ENCODE measurements at places on chromosomes 7 and 10.

DNA sequence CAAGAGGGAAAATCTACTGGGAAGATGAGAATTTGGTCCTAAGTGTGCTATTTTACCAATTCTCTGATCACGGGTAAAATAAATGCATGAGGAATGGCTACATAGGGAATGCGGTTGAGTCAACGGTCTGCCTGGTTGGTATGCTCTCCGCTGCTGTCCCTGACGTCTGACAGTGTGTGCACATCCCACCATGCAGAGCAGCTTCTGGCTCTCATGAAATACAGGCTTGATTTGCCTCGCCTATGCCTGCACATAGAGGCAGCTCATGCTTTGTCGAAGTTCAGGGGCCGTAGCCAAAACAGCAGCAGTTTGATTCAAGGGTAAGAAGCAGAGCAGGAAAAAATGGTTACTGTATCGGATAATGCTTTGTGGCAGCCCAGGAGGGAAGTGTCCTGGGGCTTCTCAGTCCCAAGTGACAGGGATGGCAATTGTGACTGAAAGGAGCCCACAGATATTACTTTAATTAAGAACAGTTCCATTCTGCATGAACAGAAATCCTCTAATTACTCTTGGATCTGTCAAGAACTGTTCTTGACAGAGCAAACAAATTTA lies 268.4 kb upstream of the SLC26A5 start:
- no peak for DNase-seq

DNA sequence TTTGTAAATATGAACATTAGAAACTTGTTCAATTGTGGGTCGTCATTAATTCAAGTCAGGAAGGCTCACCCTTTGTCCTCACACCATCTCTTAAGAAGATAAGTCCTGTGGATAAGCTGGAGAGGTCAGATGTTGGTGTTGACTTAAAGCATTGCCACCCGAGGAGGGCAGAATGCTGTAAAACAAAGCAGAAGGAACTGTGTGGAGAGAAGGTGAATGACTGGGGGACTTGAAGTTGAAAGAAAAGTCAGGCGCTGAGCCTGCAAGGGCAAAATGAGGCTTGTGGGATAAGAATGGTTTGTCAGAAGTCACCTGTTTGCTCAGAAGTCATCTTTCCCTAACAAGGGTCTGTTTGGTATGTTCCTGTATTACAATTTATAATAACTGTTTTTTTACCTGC lies 9.1 kb downstream of the RPA3 start:
- DNase-seq, result no peak

GRCh38 chr10:92593619-92594588 lies 974 bp downstream of the KIF11 start:
- no peak for DNase-seq

DNA sequence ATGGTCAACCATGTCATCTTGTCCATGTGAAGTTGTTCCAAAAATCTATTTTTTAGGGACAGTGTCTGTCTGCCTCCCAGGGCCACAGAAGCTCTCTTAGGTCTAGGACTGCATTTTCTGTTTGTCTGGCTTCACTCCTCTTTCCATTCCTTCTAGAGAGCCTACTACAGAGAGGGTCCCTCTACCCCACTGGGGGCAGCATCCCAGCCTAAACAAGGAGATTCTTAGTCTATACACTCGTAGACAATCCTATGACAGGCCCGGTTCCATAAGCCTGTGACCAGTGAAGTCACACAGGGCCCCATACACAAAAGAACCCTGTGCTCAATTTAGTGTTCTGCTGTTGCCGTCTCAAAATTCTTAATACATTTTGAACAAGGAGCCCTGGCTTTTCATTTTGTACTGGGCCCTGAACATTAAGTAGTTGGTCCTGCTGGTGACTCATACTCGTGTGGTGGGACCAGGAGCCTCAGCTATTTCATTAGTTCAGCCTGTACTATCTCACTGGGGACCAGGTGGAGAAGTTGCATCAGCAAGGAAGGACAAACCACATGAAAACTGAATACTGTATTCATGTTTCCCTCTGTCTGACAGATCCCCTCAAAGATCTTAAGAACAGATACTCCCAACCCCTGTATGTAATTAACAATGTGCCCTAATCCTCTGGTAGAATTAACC lies 23.5 kb upstream of the FAM180A start:
- no peak for DNase-seq

DNA sequence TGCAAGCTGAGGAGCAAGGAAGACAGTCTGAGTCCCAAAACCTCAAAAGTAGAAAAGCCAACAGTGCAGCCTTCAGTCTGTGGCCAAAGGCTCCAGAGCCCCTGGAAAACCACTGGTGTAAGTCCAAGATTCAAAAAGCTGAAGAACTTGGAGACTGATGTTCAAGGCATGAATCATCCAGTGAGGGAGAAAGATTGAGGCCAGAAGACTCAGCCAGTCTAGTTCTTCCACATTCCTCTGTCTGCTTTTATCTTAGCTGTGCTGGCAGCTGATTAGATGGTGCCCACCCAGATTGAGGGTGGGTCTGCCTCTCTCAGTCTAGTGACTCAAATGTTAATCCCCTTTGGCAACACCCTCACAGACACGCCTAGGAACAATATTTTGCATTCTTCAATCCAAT lies 20.1 kb upstream of the MDFIC start:
- no peak for DNase-seq

DNA sequence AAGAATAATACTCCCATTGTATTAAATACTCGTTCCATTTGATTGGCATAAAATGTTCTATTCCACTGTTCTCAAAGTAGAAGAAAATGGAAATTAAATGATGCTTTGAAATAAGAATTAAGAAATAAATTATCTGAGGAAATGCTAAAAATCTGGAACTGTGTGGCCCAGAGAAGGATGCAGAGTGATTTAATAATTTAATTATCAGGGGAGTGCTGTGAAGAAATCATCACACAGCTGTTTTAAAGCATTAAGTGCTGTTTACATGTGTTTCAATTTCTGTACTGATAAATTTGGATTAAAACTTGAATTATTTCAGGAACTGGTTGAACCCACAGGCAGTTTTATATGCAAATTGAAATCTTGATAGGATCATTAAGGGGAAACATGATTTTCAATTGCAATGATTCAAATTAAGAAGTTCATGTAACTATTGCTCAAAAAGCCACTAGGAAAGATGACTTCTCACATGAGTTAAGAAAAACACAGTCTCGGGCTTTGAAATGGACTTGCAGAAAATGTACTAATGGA lies 56.3 kb downstream of the COL28A1 start:
- no peak for DNase-seq

GRCh38 chr10:72460284-72460876 lies 105.7 kb upstream of the DNAJB12 start:
- DNase-seq, result no peak

DNA sequence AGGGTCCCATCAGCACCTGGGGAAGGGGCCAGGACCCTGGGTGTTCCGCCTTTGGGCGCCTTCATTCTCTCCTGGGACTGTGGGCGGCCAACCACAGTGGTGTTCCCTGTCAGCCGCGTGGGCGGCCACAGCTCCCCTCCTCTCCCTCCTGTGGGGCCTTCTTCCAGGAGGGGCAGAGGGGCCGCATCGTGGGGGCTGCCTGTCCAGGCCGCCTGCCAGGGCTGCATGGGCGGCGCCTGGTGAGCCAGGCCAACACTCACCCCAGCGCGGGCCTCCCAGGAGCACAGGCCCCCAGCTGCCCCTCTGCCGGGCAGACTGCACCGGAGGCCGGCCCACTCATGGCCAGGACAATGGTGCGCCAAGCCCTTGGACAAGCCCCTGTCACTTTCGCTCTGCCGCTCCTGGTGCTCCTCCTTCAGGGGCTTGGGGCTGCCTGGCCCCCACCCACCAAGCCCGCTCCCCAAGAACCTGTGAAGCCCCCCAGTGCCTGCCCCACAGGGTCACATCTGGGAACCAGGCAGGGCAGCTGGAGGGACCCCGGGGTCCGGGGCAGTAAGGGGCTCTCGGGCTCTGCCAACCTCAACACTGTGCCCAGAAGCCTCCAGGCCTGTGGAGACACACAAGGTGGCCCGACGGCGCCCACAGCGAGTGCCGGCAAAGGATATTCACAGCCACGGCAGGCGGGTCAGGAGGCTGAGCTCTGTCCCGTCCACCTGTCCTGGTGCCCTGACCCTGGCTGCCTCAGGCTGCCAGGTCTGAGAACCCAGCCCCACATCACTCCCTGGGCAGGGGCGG lies 42.8 kb downstream of the AP5Z1 start:
- no peak for DNase-seq

- peak; percentile 65 for DNase-seq
Observed at GRCh38 chr7:63900394-63901203, 98.0 kb upstream of the ZNF722 start.

DNA sequence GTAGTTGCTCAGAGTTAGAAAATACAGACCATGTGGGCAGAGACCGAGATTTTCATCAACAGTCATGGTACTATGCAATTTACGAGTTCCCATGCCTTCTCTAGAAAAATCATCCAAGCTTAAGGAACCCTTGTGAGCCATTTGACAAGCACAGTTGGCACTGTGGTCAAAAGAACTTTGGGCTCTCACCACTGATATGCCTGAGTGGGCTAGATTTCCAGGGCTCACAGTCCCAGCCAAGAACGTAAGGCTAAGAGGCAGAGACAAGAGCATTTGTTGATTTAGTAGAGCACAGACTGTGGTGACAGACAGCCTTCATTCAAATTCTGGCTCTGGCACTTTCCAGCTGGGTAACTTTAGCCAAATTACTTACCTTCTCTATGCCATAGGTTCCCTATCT lies 407.0 kb downstream of the SORCS1 start:
- DNase-seq, result no peak

DNA sequence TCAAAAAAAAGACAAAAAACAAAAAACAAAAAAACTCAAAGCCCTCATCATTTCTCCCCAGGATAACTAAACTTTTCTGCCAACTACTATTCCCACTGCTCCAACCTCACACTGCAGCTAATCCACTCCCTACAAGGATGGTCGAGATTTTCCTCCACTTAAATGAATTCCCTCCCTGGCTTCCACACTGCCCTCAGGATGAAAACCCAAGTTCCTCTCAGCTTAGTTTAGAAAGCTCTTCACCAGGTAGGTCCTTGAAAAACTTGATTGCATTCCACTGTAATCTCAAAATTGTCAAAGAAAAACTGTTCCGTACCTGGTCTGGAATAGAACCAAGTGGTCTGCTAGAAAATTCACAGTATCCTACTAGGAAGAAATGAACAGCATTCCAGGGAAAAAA lies 294.3 kb upstream of the KLF14 start:
- no peak for DNase-seq

DNA sequence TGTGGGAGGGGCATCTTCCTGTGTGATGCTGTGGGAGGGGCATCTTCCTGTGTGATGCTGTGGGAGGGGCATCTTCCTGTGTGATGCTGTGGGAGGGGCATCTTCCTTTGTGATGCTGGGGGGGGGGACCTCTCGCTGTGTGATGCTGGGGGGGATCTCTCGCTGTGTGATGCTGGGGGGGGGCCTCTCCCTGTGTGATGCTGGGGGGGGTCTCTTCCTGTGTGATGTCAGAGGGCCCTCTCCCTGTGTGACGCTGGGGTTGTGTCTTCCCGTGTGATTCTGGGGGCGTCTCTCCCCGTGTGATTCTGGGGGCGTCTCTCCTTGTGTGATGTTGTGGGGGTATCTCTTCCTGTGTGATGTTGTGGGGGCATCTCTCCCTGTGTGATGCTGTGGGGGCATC lies 27.9 kb upstream of the DPYSL4 start:
- DNase-seq, result no peak

Measured in stimulated activated CD8-positive, alpha-beta memory T cell treated with anti-CD3 and anti-CD28 coated beads, Interleukin-7, amount 100 ng/mL, for 48 hours (primary cell).